ENCODE measurements at places on chromosomes 16 and 17. TPM values are rescaled to one million over a fixed set of nuclear protein-coding genes. Genes with fewer than 3 reads are reported as not detected.

TMEM204 gene
- polyA plus RNA-seq: 29.3 TPM

- no peak for DNase-seq
These were observed 54.2 kb upstream of the IL34 start for GRCh38 chr16:70592106-70592571.

GRCh38 chr17:76727745-76728456 lies 1.3 kb downstream of the METTL23 start:
- no peak for DNase-seq

UTS2R gene
- 0.07 TPM for polyA plus RNA-seq

DNA sequence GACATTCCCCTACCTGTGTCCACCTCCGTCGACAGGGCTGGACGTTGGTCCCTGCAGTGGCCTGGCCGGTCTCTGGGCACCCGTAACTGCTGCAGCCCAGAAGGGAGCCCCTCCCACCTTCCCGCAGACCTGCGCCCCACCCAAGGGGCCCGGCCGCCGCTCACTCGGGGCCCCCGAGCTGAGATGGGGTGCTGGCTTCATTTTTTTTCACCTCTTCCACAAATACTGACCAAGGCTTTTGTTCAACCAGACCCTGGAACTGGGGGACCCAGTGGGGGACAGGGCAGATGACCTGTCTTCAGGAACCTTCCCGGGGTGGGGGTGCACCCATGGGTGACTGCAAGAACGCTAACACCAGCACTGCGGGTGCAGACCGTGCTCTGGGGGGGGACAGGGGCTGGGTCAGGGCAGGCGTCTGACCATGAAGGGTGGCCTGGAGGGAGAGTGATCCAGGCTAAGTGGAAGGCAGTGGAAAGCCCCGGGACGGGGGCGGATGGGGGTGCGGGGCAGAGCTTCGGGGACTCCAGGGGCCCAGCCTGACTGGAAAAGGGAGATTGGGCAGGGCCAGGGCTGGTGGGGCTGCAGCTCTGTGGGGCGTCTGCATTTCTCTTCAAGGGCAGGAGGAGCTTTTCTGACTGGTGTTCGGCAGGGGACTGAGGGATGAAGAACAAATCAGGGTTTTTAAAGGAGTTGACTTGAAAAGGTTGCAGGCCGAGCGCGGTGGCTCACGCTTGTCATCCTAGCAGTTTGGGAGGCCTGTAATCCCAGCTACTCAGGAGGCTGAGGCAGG lies 42.3 kb downstream of the SLC7A5 start:
- no peak for DNase-seq

GRCh38 chr17:41782142-41782541 lies 4.4 kb downstream of the JUP start:
- DNase-seq: no peak

DNA sequence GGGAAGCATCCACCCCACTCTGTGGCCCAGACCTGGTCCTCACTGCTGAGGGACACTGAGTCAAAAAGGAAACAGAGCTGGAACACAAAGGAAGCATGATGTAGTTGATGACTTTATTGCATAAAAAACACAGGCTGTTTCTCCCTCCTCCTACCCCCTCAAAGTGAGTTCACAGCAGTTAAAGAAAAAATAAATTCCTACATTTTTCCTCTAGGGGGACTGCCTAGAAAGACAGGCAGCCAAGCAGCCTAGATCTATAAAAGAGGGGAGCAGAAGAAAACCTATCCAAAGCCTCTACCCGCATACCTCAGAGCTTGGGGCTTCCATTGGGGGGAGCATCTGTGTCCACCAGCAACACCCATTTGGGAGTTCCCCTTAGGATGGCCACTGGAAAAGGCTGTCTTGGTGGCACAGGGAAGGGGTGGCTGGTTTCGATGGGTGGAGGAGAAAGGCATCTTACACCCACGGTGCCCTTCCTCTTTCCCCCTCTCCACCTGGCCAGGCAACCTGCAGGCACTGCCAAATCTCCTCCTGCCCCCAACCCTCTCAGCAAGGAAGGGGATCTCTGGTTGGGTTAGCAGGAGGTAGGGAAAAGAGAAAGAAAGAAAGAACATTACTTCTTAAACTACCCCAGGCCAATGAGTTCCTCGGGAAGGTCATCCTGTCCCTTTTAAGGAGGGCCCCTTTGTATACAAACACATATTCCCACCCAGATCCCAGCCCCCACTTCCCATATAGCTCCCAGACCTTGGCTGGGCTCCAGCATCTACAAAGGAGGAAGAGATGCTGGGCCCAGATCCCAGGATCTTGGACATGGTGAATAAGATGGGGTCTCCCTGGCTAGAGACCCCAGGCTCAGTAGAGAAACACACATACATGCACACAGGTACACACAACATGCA lies 4.0 kb upstream of the SCRN2 start:
- DNase-seq: no peak

DNA sequence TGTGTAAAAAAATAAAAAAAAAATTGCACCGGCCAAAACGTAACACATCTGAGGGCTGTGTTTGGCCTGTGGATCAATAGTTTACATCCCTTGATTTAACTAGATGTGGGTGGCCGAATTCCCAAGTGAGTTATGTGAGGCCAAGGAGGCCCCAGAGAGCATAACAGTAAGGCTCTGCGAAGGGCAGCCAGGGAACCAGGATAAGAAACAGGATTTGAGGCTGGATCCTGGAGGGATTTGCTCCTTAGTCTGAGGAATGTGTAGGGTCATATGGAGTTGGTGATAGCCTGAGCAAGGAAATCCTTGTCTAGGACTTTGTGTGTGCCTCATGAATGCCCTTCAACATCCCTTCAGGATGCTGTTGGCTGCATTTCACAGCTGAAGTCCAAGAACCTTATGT lies 2.0 kb downstream of the PHKG2 start:
- DNase-seq: no peak

STH gene
- polyA plus RNA-seq: not detected

DNA sequence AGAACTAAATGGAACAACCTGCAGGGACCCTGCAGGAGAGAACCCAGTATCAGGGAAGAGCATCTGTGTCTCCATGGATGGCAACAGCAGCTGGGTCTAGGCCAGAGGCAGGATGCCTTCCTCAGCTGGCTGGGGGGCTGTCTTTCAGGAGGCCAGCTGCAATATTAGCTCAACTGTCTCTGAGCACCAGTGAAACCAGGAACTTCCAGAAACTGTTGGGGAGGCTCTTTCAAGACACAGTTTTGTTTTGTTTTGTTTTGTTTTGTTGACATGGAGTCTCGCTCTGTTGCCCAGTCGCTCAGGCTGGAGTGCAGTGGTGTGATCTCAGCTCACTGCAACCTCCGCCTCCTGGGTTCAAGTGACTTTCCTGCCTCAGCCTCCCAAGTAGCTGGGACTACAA lies 7.6 kb downstream of the GPR142 start:
- no peak for DNase-seq

DNA sequence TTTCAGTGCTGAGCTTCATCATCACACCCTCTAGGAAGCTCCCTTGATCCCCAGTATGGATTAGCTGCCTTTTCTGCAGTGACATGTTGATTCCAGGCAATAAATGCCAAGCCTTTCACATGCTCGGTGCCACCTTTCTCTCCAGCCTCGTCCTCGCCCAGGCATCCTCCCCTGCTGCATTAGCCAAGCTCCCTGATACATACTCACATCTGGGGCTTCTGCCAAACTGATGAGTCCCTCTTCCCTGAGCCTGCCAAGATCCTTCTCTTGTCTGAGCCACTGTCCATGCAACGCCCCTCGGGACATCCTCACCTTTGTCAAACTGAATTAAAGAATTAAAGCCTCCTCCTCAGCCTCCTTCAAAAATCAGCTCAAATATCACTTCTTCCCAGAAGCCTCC lies 538.5 kb upstream of the CDH11 start:
- DNase-seq: no peak

CDH5 gene
- 12.0 TPM for polyA plus RNA-seq

DNA sequence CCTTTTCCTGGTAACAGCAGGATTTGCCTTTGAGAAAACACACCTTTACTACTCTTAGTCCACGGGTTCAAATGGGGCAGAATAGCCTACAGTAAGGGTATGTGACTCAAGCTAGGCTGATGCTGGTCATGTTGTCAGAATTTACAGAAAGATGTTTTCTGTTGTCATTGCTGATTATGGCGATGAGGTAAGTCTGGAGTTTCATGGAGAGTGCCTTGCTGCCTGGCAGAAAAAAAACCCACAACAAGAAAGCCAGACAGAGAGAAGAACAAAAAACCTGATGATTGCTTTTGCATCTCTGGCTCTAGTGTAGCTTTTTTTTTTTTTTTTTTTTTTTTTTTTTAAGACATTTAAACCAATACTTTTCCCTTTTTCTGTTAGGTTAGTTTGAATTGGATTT lies 47.9 kb downstream of the SLC6A4 start:
- no peak for DNase-seq

SYT17 gene
- 0.52 TPM for polyA plus RNA-seq

- no peak for DNase-seq
These were observed 3.7 kb upstream of the SLC39A11 start for GRCh38 chr17:73096211-73096610.

AANAT gene
- polyA plus RNA-seq: 0.14 TPM

DNA sequence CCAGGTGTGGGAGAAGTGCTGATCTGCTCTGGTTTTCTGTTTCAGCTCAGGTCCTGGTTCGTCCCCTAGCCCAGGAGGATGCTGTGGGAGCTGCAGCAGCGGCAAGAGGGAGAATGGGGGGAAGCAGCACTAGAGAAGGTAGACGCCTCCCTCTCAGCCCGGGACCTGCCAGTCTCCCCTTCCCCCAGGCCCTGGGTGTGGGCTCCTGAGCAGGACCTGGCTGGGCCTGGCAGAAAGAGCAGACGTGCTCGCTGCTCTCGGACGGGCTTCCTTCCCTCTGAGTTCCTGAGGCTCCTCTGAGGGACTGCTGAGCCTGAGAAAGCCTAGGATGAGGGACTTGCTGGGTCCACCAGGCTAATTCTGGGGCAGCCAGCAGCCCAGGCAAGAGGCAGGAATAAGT lies 3.1 kb downstream of the PRCD start:
- no peak for DNase-seq

Data from thymus (tissue), 14 donors.